Stimulated activated CD8-positive, alpha-beta memory T cell treated with anti-CD3 and anti-CD28 coated beads, Interleukin-12 subunit alpha, Interleukin-12 subunit beta, amount 100 ng/mL, for 1 hour (primary cell): ENCODE measurements at places on chromosomes 4 and X.

- no peak for DNase-seq
Measured at GRCh38 chr4:61543976-61544375, 343.9 kb downstream of the ADGRL3 start.

DNA sequence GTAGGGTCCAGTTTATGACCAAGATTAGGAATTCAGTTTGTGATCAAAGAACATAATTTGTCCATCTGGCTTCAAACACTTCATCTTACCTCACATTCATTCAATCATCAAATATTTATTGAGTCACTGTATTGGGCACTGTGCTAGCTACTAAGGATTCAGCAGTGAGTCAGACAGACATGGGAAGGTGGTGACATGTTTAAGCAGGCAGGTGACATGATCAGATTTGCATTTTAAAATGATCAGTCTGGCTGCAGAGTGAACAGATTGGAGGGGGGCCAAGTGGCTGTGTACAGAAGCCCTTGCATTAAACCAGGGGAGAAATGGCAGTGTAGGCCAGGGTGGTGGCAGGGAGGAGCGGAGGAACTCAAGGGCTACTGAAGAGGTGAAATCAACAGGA lies 25.1 kb upstream of the APLN start:
- DNase-seq, result no peak

GRCh38 chrX:3052860-3053259 lies 11.6 kb downstream of the ARSF start:
- DNase-seq, result no peak

- DNase-seq, result no peak
Measured at GRCh38 chrX:15977644-15978043, 123.0 kb upstream of the AP1S2 start.

DNA sequence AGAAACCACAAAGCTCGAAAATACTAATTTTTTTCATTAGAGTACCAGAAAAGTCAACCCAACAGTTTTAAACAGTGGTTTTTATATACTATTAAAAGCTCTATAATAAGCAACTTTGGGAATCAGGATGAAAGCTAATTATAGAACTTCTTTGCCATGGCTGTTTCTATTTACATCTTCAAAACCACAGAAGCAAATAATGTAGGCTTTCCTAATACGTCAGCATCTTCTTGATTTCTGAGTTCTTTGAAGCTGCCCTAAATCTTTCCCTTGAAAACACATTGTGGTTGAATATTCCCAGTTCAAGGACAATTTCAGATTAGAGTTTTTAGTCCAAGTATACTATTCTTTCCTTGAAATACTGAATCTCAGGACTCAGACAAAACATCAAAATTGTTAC lies 460.2 kb upstream of the FAT1 start:
- no peak for DNase-seq

- DNase-seq, result no peak
Measured at GRCh38 chrX:57918750-57919436, 8.6 kb upstream of the ZXDA start.

GRCh38 chr4:154727540-154727939 lies 16.3 kb upstream of the LRAT start:
- no peak for DNase-seq

DNA sequence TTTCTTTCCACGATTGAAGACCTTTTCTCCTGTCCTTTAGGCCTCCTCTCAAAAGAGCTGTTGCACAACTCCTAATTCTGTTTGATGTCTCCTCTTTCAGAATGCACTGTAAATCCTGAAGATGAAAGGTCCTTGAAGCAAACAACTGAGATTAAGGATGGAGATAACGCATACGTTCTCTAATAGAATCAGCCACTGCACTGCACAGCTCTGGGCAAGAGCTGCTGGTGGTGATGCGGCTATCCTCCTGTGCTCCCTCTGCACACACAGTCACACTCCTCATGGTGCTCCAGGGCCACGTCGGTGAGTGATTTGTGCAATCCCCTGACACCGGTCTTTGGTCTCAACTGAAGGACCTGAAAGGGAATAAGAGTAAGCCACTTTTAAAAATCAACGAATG lies 208.7 kb downstream of the PDGFC start:
- no peak for DNase-seq

GRCh38 chrX:49001521-49002090 lies 458 bp downstream of the GRIPAP1 start:
- DNase-seq, result peak; percentile 11

DNA sequence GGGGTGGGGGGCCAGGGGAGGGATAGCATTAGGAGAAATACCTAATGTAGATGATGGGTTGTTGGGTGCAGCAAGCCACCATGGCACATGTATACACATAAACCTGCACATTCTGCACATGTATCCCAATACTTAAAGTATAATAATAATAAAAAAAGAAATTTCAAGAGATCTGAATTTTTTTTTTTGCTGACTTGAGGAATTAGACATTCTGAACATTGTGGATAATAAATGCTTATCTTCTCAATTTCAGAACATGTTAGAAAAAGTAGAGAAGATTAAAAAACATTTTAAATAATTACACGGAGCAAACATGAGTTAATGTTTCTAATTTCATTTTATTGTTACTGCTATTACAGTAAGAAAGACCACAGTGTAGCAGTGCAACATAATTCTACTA lies 230.4 kb downstream of the DTHD1 start:
- no peak for DNase-seq

DNA sequence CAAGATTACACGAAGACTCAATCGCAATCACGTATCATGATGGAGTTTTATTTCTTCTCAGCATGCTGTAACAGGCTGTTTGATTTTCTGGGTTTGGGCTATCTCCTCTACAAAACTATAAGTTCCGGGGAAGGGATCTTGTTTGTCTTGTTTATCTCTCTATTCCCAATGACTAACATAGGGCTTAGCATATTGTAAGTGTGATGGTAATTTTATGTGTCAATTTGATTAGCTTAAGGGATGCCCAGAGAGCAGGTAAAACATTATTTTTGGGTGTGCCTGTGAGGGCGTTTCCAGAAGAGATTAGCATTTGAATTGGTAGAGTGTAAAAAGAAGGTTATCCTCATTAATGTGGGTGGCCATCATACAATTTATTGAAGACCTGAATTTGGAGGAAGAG lies 32.8 kb upstream of the C1GALT1C1 start:
- DNase-seq, result no peak

DNA sequence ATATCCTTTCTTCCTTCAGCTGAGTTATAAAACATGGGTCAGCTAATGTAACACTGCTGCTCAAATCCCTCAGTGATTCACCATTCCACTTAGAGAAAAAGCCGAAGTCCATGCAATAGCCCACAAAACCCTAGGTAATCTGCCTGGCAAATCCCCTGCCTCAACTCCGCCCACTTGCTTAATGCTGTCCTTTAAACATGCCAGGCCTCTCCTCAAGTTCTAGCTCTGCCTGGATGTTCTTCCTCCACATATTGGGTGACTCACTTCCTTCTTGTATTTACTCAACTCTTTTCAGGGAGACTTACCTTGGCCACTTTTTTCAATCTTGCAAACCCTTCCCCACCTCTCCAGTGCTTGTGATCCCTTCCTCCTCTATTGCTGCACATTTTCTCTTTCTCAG lies 89.8 kb downstream of the EMCN start:
- no peak for DNase-seq

GRCh38 chrX:155966876-155967275 lies 30.6 kb upstream of the IL9R start:
- peak; percentile 5 for DNase-seq

GRCh38 chr4:84985952-84986351 lies 19.5 kb upstream of the WDFY3 start:
- DNase-seq, result no peak

- DNase-seq, result no peak
Measured at GRCh38 chr4:86595426-86595805, 1.3 kb downstream of the PTPN13 start.

DNA sequence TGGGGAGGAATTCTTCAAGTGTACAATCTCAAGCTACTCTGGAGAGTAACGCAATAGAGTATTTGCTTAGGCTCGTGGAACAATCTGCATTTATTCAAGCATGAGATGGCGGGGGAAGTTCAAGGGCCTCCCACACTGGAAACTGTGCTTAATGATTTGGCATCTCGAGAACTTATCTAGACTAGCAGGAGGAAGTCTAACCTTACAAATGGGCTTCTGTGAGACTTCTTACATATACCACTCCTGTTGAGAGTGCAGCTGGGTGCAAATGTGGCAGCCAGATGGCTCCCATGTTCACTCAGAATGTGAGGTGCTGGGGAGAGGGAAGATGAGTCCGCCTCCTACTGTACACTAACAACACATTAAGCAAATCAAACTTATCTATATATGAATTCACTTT lies 29.3 kb upstream of the PTPN13 start:
- DNase-seq, result no peak

- no peak for DNase-seq
Measured at GRCh38 chr4:64539234-64539849, 130.1 kb upstream of the TECRL start.

- no peak for DNase-seq
Measured at GRCh38 chrX:70970482-70970995, 39.6 kb upstream of the SLC7A3 start.

DNA sequence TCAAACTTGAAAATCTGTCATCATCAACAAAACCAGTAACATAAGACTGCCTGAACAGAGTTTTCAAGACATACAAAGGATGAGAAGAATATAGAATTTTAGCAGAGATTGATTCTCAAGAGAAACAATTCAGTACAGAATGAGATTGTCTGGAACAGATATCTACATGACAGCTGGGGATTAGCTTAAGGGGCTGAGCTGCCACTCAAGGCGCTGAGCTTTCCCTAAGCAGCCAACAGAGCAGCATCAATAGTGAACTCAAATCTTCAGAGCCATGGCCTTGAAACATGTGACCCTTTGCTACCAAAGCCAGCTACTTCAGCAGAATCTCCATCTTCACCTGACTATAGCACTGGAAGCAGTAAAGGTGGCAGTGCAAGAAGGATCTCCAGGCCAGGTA lies 24.3 kb upstream of the PCDH10 start:
- no peak for DNase-seq

DNA sequence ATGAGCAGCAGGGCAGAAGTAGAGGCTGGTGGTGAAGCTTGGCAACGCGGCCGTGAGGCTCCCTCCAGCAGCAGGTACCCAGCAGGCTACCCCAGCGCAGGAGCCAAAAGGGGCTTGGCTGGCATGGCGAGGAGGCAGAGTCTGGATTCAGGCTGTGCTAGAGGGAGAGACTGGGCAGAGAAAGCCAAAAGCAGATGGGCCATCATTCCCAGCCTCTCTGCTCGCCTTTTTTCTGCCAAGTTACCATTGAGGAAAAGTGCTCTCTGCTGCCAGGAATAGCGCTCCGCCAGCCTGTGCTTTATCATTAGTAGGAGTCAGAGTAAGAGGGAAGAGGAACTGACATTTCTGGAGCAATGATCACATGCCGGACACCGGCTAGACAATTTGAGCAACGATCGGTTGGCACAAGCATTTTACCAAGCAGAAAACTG lies 28.7 kb upstream of the MAP3K15 start:
- DNase-seq, result no peak

GRCh38 chr4:156977435-156978160 lies 6.0 kb upstream of the PDGFC start:
- no peak for DNase-seq

DNA sequence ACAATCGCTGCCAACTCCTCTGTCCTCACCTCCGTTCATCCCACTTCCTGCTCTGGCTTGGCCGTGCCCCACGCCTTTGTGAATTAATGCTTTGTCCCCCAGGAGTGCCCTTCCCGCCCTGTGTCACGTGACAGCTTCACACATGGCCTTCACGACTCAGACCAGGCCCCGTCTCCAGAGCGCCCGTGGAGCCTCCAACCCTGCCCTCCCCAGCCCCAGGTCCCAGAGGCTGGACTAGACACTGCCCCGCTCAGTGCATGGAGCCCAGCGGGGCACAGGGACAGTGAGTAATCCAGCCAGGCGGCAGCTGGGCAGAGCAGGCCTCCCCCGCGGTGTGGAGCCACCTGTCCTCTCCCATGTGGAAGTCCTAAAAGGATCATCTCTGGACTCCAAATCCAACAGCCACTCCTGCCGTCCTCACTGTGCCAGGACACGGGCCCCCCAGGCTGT lies 7.4 kb downstream of the ADRA2C start:
- DNase-seq, result no peak

- no peak for DNase-seq
Measured at GRCh38 chr4:168197926-168198325, 105.6 kb downstream of the ANXA10 start.

- no peak for DNase-seq
Measured at GRCh38 chr4:22901631-22902030, 208.9 kb downstream of the GBA3 start.

DNA sequence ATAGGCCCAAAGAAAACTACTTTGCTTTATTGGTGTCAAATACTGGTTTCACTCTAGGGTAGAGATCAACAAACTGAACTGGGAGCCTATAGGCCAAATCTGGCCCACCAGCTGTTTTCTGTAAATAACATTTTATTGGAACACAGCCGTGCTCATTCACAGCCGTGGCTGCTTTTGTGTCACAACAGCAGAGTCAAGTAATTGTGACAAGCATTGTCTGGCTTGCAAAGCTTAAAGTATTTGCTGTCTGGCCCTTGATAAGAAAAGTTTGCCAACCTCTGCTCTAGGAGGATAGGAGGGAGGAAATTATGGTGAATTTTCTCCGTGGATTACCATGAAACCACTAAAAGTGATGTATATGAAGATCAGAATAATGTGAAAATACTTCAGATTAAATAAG lies 53.4 kb downstream of the GPAT3 start:
- DNase-seq, result no peak

- DNase-seq, result no peak
Measured at GRCh38 chrX:5810636-5811035, 418.0 kb downstream of the NLGN4X start.

DNA sequence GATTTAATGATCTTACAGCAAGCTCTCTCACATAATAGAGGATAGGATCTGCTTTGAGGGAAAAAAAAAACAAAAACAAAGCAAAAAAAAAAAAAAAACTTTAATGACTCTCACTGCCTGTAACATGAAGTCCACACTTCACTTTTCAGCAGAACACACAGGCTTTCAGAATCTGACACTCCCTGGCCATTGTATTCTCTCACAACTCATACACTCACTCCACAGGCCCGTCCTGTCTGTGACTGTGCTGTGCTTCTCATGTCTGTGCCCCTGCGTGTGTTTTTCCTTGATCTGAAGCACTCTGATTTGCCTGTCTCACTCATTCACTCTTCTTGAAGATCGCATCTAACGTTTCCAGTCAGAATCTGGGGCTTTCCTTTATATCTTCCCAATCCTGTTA lies 460.8 kb downstream of the TMA16 start:
- no peak for DNase-seq

- DNase-seq, result no peak
Measured at GRCh38 chrX:140346729-140347128, 158.1 kb downstream of the SOX3 start.

DNA sequence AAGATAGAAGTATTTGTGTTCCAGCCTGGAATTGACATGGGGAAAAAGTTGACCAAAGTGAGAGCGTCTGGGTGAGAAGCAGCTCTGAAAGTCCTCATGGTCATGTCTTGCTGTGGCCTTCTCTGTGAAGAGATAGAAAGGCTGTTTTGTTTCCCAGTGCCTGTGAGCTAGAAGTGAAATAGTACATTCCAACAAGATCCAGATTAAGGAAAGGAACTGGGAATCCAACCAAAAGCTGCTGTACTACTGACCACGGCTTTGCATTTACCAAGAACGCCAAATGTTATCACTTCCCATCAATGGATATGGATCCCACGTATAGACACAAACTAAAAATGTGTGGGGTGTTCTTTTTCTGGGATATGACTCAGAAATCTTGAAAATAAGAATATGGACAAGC lies 51.2 kb downstream of the TENM3 start:
- no peak for DNase-seq

GRCh38 chrX:141724186-141724585 lies 25.6 kb upstream of the SPANXD start:
- no peak for DNase-seq
